RWPE2 (cell line): ENCODE measurements at places on chromosomes 11 and 22.

- no peak for DNase-seq
Measured at GRCh38 chr11:46369458-46370152, 11.9 kb upstream of the MDK start.

- DNase-seq: no peak
Measured at GRCh38 chr11:119974051-119974450, 163.9 kb downstream of the TRIM29 start.

DNA sequence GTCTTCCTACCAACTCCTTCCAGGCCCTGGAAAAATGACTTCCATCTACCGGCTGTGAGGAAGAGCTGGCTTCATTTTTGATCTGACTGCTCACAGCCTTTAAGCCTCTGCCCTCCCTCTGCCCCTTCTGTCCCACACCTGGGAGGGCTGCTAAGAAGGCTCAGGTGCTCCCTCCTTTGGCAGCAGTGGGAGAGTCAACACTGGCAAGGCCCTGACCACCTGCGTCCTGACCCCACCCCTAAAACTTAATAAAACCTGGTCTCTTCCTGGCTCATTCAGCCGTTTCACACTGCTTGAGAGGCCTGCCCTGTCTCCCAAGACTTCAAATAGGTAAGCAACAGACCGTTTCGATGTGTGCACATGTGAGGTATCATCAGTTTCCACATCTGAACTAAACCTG is 52.1 kb upstream of the NFRKB start:
- DNase-seq: no peak

DNA sequence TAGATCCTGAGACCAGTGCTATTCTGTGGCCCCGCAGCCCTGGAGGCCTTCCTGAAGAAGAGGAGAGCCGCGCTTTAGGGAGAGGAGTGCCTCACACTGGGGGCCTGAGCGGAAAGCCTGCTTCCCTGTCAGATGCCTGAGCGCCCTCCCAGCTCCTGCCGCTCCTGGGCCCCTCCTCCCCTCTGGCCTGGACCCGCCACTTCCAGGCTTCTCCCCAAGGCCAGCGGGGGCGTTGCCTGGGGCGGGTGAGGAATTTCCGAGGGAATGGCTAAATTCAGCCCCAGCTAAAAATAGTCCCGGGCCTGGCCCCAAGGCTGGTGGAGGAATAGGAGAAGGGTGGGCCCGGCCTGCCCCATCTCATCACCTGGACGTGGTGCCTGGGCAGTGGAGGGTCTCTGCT is 15.4 kb downstream of the ARHGEF17 start:
- DNase-seq: no peak

DNA sequence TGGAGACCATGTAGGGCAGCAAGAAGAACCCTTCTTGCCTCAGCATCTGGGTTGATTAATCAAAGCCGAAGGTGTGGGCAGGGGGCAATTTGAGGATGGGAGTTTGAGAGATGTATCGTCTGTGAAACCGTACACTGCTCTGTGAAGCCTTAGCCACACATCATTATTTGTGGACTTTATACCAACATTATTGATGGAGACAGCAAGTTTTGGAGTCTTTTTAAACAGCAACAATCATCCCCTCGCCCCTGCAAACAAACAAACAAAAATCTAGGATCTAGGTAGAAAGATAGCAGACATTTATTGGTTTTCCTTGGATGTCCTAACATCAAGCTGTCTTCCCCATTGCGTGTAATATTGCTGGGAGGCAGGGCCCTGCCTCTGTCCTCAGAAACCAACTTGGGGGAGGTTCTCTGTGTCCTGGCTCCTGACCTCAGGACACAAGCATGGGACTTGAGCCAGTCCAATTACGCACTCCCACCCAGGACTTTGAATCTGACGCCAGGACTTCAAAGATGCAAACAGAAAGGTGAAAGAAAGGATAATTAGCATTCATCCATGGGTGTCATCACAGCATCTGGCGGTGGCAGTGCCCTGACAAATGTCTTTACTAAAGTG is 61.6 kb upstream of the PLET1 start:
- no peak for DNase-seq

DNA sequence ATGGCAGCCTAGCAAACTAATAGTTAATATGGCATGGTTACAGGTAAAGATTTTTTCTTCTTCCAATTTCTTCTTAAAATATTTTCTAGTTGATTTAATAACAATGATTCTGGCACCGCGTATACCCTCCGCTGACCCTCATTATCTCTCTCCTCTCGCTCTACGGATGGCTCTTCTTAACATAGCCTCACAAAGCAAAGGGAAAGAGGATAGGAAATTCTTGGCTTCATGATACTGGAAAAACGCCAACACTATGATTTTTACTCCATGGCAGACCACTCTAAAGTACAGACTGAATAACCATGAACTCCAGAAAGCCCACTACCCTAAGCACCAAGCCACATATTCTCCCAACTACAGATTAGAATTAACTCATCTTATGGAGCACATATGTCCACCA is 6.1 kb downstream of the PI4KA start:
- no peak for DNase-seq

DNA sequence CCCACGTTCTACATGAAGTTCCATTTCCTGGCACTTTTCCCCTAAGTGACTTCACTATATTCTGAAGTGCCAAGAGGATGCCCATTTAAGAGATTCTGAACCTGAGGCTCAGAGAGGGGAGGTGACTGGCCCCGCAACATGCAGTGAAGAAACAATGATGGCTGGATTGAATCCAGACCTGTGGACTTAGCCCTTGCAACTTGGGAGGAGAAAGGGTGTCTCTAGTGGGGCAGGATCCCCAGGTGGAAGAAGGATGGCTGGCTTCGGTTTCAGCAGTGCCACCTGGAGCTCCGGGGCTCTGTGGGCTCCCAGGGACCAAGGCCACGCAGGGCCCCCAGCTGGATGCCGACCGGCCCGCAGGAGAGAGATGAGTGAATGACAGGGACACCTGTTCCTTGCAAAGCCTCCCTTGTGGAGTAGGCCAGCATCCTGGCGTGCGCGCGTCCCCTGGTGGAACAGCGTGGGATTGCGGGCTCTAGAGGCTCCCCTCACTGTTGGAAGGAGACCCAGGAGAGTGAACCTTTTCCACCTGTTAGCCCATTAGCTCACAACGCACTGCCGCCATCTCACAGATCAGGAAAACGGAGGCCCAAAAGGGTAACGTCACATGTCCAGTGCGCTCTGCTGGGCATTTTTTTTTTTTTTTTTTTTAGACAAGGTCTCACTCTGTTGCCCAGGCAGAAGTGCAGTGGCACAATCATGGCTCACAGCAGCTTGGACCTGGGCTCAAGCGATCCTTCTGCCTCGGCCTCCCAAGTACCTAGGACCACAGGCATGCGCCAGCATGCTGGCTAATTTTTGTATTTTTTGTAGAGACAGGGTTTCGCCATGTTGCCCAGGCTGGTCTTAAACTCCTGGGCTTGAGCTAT is 104.7 kb downstream of the KIAA1671 start:
- DNase-seq: no peak

GRCh38 chr11:30568931-30569330 is 17.2 kb downstream of the MPPED2 start:
- no peak for DNase-seq

- no peak for DNase-seq
Measured at GRCh38 chr22:49300241-49300640, 527.4 kb downstream of the BRD1 start.
